ENCODE measurements at places on chromosomes 3 and 15. TPM values are rescaled to one million over a fixed set of nuclear protein-coding genes. Genes with fewer than 3 reads are reported as not detected.

GRCh38 chr3:190443257-190443656, 6.4 kb downstream of the TMEM207 start:
- DNase-seq, result no peak
- no peak overlapping the region for H3K4me3 ChIP-seq
- H3K4me1 ChIP-seq, result peaks cover 3% of the 10 kb centered on the region
- peaks cover 3% of the 10 kb centered on the region for H3K27me3 ChIP-seq
- H3K27ac ChIP-seq, result no peak overlapping the region

DNA sequence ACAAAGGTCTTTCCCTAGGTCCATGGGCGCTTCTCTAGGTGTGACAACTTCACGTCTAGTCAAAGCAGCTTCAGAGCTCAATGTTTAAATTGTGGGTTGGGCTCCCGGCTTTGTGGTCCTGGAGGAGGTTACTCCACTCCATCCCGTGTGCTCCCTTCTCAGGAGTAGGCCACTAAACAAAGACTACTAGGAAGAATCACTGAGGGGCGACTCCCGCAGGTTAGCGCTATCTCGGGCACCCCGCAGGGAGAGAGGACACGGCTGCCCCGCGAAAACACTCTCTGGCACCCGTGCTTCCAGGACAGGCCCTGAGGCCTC, 500 bp downstream of the PARP6 start:
- peak overlapping the region; percentile 89 for H3K4me3 ChIP-seq
- peaks cover 12% of the 10 kb centered on the region for H3K36me3 ChIP-seq
- DNase-seq, result no peak
- peak overlapping the region; percentile 41 for H3K27ac ChIP-seq
- H3K4me1 ChIP-seq, result peaks cover 37% of the 10 kb centered on the region
- H3K27me3 ChIP-seq, result no peaks in the 10 kb centered on the region

DNA sequence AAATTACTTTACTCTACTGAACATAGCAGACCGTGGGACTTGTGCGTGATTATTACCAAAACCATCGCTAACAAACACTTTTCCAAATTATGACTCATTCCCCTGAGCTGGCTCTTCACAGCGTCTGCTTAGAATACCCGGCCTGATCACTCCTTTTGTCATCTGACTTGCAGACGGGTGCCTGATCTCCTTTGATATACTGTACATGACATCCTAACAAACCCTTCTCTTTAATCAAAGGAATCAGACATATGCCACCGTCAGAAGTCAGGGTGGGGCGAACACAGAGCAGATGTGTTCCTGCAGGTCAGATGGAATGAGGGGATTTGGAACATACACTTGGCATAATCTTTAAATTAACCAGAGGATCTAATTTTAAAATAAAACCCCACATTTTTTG, 48.5 kb upstream of the SH3GL3 start:
- H3K27ac ChIP-seq, result no peak overlapping the region
- no peaks in the 10 kb centered on the region for H3K4me1 ChIP-seq
- no peak for DNase-seq
- no peak overlapping the region for H3K4me3 ChIP-seq
- H3K27me3 ChIP-seq, result peaks cover 21% of the 10 kb centered on the region

DNA sequence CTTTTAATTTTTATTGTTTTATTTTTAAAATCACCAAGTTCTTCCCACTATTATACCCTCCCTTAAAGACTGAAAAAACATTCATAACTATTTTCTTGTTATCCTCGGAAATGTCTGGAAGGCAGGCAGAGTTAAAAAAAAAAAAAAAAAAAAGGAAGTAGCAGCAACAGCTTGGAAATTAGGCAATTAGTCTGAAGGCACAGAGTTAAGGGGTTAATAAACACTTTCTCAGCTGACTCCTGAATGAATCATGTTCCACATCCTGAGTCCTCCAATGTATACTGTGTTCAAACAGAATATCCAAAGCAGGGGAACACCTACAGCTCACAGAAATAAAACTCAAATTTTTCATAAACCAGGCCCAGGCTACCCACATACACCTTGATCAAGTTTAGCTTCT, 5.8 kb downstream of the HEXA start:
- peaks cover 55% of the 10 kb centered on the region for H3K4me1 ChIP-seq
- DNase-seq, result no peak
- H3K27ac ChIP-seq, result no peak overlapping the region
- peaks cover 17% of the 10 kb centered on the region for H3K36me3 ChIP-seq
- no peak overlapping the region for H3K4me3 ChIP-seq

DNA sequence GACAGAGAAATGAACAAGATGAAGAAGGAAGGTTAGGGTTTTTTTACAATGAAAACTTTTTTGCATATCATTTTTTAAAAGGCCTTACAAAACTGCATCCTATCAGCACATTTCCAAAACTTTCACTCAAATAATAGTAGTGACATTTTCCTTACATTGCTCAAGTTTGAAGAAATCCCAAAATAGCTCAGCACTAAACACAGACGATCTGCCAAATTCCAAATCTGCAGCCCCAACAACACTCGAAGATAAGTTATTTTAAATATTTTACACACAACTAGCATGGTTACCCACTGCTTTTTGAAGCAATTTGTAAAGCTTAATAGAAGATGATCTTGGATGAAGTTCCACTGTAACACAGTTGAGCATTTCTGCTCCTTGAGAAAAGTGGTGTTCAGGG, 535.6 kb upstream of the ALCAM start:
- no peaks in the 10 kb centered on the region for H3K36me3 ChIP-seq
- H3K4me3 ChIP-seq, result no peak overlapping the region
- H3K27ac ChIP-seq, result no peak overlapping the region
- H3K4me1 ChIP-seq, result no peaks in the 10 kb centered on the region
- H3K27me3 ChIP-seq, result no peaks in the 10 kb centered on the region

GRCh38 chr15:78985859-78986475, 41.1 kb upstream of the CTSH start:
- H3K27ac ChIP-seq, result no peak overlapping the region
- H3K27me3 ChIP-seq, result peaks cover 12% of the 10 kb centered on the region
- H3K4me1 ChIP-seq, result no peaks in the 10 kb centered on the region
- H3K36me3 ChIP-seq, result no peaks in the 10 kb centered on the region
- no peak for DNase-seq

DNA sequence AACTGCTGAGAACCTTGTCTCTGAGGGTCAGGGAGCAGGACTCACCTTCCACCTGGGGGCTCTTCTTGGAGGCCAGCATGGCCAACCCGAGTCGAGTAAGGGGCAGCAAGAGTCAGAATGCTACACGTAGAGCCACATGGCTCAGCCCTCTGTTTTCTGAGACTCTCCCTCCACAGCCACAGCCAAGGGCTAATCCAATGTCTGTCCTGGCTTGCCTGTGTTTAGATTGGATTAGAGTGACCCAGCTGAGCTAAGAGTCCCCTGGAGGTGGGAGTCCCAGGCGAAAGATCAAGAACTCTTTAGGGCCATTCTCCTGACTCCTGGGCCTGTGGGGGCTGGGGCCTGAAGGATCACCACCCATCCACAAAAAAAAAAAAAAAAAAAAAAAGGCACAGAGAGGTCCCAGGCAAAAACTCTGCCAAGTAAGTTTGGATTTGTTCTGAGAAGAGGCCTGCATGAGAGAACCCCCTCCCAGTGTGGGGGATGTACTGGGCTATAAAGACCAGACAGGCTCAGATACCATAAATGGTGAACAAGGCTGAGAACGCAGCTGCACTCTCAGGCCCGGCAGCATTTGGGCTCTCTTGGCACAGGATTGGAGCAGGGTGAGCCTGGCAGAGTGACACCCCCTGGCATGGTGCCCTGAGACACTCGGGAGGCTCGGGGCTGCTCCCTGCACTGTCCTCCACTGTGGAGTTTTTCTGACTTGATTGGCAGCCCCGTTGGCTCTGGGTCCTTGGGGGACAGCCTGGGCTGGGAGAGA, 88.0 kb upstream of the OSBPL11 start:
- H3K4me1 ChIP-seq, result no peaks in the 10 kb centered on the region
- H3K36me3 ChIP-seq, result no peaks in the 10 kb centered on the region
- DNase-seq, result no peak
- H3K4me3 ChIP-seq, result no peak overlapping the region

DNA sequence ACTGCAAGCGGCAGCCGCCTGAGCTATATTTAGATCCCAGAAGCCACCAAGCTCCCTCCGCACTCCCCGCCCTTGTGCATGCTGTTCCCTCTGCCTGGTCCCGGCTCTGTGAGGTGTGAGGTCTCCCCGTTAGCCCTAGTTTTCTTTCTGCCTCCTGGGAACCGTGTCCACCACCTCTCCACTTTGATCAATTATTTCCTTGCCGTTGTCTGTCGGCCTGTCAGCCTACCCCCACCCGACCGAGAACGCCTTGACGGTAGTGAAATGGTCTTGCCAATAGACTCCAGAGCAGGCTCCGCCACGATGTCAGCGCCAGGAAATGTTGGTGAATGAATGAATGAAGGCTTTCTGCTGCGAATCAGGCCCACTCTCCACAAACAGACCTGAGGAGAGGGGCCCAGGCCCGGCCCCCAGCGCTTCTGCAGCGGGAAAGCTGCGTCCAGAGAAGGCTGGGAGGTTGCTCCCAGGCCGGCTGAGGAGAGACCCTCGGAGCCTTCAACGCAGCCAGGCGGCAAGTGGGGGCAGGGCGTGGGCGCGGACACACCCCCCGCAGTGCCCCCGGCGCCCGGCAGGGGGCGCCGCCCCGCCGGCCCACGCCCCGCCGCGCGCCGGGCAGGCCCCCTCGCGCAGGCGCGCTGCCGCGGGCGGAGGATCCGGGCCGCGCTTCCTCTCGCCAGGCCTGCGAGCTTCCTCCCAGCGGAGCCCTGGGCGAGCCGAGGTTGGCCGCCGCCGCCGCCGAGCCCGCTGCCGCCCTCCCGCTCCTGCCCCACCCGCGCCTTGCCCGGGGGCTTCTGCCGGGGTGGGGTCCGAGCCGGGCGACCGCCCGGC, at the start of gene CSK:
TSS of gene CSK (plus strand) at position 650 of the 828 bp plus-strand sequence. CDS start 16,218 bp downstream, outside the sequence.
- H3K27ac ChIP-seq, result peak within 1 kb of the TSS; percentile 100
- peaks cover 6% of the 10 kb centered on the region for H3K36me3 ChIP-seq
- no peaks in the 10 kb centered on the region for H3K27me3 ChIP-seq
- peak; percentile 91 for DNase-seq

- no peak for DNase-seq
- no peaks in the 10 kb centered on the region for H3K27me3 ChIP-seq
- H3K4me1 ChIP-seq, result peaks cover 37% of the 10 kb centered on the region
- peak overlapping the region; percentile 99 for H3K4me3 ChIP-seq
Measured at GRCh38 chr3:187735383-187735782, 9.9 kb downstream of the BCL6 start.

- H3K36me3 ChIP-seq, result peaks cover 7% of the 10 kb centered on the region
- no peak for DNase-seq
- no peaks in the 10 kb centered on the region for H3K27me3 ChIP-seq
Measured at GRCh38 chr3:41848753-41849574, 112.9 kb downstream of the ULK4 start.

DNA sequence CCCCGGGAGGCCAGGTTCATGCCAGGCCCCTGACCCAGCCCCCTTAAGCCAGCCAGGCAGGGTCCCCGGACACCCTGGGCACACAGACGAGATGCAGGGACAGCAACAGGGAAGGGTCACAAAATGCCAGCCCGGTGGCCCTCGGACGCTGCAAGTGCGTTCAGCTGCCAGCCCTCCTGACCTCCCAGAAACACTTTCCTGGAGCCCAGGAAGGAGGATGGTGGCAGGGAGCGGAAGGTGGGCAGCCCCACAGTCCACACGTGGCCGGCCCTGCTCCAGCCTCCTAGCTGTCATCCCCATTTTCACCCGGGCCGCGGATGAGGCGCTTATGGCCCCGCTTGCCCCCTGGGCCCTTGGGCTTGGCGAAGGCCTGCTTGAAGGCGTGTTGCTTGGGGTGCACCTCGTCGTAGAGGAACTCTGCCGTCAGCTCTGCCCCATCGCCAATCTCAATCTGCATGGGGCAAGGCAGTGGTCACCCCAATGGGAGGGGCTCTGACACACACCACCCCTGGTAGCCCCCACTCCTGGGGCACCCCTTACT, 3.4 kb upstream of the TLR9 start:
- no peaks in the 10 kb centered on the region for H3K36me3 ChIP-seq
- no peak for DNase-seq
- H3K4me3 ChIP-seq, result no peak overlapping the region
- H3K27me3 ChIP-seq, result no peaks in the 10 kb centered on the region
- peaks cover 21% of the 10 kb centered on the region for H3K4me1 ChIP-seq

Gene PLA2G4F
- not detected for total RNA-seq

- peaks cover 6% of the 10 kb centered on the region for H3K36me3 ChIP-seq
- H3K27me3 ChIP-seq, result no peaks in the 10 kb centered on the region
- peaks cover 8% of the 10 kb centered on the region for H3K4me1 ChIP-seq
- DNase-seq, result no peak
- no peak overlapping the region for H3K4me3 ChIP-seq
Measured at GRCh38 chr3:136412307-136412706, 162.2 kb downstream of the PCCB start.

- peak overlapping the region; percentile 17 for H3K27ac ChIP-seq
- no peak overlapping the region for H3K4me3 ChIP-seq
- no peak for DNase-seq
- peaks cover 27% of the 10 kb centered on the region for H3K4me1 ChIP-seq
- no peaks in the 10 kb centered on the region for H3K27me3 ChIP-seq
Measured at GRCh38 chr15:76973362-76973743, 21.6 kb upstream of the PSTPIP1 start.

GRCh38 chr3:101512396-101512645, 691 bp downstream of the SENP7 start:
- H3K36me3 ChIP-seq, result peaks cover 6% of the 10 kb centered on the region
- H3K4me3 ChIP-seq, result peak overlapping the region; percentile 100
- H3K27ac ChIP-seq, result peak overlapping the region; percentile 98
- no peak for DNase-seq

- H3K4me3 ChIP-seq, result no peak overlapping the region
- H3K27ac ChIP-seq, result no peak overlapping the region
- no peaks in the 10 kb centered on the region for H3K4me1 ChIP-seq
Measured at GRCh38 chr3:179309225-179310078, 13.4 kb upstream of the ZNF639 start.

Gene SCAMP5
- 2.7 TPM for total RNA-seq

GRCh38 chr3:126521122-126521891, 2.6 kb upstream of the CHST13 start:
- H3K4me1 ChIP-seq, result peaks cover 5% of the 10 kb centered on the region
- H3K4me3 ChIP-seq, result no peak overlapping the region
- H3K27ac ChIP-seq, result no peak overlapping the region
- H3K27me3 ChIP-seq, result peaks cover 9% of the 10 kb centered on the region
- H3K36me3 ChIP-seq, result no peaks in the 10 kb centered on the region
- DNase-seq, result no peak

Gene CELF6
- 0.92 TPM for total RNA-seq

DNA sequence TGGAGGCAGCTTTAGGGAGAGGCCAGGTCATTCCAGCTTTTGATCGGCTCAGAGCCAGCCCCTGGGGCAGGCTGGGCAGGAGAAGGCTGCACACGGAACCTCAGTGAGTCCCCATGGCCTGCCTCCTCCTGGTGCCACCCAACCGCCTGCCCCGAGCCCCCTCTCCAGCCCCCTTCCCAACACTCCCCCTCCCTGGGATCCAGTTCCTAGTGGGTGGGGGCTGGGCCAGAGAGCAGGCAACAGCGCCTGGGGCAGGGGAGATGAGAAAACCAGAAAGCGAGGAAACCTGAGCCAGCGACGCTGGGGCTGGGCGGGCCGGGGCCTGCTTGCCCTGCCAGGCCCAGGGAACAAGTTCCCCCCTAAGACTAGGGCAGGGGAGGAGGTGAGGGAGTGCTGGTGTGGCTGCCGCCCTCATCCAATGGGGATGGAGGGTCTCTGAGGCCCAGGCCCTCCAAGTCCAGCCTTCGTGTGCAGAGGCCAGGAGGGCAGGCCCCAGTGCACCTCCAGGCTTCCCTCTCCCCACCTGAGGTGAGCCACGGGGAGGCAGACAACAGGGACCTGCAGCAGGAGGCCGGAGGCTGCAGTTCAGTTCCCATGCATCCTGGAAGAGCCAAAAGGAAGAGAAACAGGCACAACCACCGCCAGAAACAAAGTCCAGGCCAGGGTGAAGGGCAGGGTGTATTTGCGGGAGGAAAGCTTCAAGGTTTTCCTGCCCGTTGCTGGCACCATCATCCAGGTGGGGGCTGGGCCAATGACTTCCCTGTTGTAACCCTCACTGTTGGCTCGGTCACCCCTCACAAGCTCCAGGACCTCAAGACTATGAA, 4.0 kb upstream of the SEMA3F start:
- H3K36me3 ChIP-seq, result no peaks in the 10 kb centered on the region
- DNase-seq, result no peak
- H3K27me3 ChIP-seq, result peaks cover 21% of the 10 kb centered on the region

Gene KNL1
- 20.1 TPM for total RNA-seq

Gene LYZL4
- total RNA-seq, result not detected

Data from natural killer cell treated with Interleukin-12 subunit alpha and Interleukin-12 subunit beta and Interleukin-15 and Interleukin-18, amount 100 ng/mL, for 72 hours (primary cell).